A549 (cell line): ENCODE measurements at places on chromosomes 5 and 9. TPM values are rescaled to one million over a fixed set of nuclear protein-coding genes. Genes with fewer than 3 reads are reported as not detected.

- no peak for DNase-seq
These were observed 254.0 kb upstream of the IRX1 start for GRCh38 chr5:3341446-3342240.

HK3 gene
- polyA plus RNA-seq, result 0.12 to 0.17 TPM in 2 of 3 replicates, not detected in the other

DNA sequence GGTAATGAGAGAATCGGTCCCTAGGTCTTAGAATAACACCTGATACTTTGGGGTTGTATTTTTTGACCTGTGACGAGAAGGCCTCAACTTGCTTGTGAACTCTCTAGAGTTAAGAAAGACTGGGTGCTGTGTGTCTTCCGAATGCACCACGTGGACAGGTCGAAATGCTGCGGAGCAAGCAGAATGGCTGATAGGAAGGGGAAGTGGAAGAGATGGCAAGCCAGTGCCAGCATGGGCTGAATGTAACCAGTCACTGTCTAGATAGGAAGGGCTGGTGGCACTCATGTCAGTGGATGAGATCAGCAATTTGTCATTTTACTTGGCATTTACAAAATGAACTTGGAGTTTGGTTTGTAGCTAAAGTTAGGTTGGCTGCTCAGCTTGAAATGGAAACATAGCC lies 5.6 kb downstream of the OTULINL start:
- DNase-seq, result no peak

DNA sequence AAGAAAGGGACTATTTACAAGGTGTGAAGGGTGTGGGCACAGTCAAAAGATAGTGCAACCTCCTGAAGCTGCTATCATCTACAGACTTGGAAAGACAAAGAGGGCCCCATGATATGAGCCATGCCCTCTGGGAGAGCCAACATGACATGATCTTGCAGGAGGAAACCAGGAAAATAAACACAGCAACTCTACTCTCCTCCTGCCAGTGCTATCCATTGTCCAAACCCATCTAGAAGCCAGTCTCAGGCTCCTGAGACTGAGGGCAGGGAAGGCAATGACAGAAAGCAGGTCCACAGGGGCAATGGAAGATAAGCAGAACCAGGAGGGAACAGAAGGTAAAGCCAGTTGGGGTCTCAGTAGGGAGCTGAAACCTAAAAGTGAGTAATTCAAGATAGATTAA lies 37.1 kb downstream of the PLPP1 start:
- no peak for DNase-seq

PDE6A gene
- polyA plus RNA-seq, result 0.20 to 0.30 TPM (median 0.28 TPM) in 3 replicates
